ENCODE measurements at places on chromosomes 11 and 22.

- no peak for DNase-seq
Measured at GRCh38 chr11:118608360-118609227, 1.2 kb downstream of the PHLDB1 start.

- DNase-seq = peak; percentile 50
Measured at GRCh38 chr11:107956543-107956942, 28.3 kb downstream of the RAB39A start.

- DNase-seq = no peak
Measured at GRCh38 chr11:130571519-130571918, 123.1 kb downstream of the ADAMTS15 start.

GRCh38 chr22:22928666-22929380, 41.2 kb downstream of the IGLL5 start:
- DNase-seq = no peak

- no peak for DNase-seq
Measured at GRCh38 chr11:70721006-70721405, 322.7 kb downstream of the CTTN start.

GRCh38 chr11:57460758-57461749, 726 bp downstream of the RTN4RL2 start:
- no peak for DNase-seq

DNA sequence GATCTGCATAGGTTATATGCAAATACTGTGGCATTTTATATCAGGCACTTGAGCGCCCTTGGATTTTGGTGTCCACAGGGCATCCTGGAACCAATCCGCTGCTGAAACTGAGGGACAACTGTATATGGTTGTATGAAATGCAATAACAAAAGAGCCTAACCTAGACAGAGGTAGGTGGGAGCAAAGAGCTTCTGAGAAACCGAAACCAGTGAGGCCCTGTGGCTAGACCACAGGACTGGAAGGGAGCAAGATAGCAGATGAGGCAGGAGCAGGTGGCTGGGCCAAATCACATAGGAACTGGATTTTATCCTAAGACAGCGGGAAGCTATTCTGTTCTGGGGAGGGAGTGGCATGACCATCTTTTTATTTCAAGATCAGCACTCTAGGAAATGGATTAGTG, 30.1 kb downstream of the RCN1 start:
- DNase-seq = no peak

- DNase-seq = no peak
Measured at GRCh38 chr11:13045734-13046133, 36.6 kb downstream of the RASSF10 start.

GRCh38 chr22:48943567-48944432, 883.9 kb downstream of the BRD1 start:
- DNase-seq = peak; percentile 57

GRCh38 chr22:50530580-50530876, 716 bp upstream of the TYMP start:
- DNase-seq = no peak

GRCh38 chr11:44030996-44031395, 16.8 kb upstream of the ACCSL start:
- DNase-seq = no peak

DNA sequence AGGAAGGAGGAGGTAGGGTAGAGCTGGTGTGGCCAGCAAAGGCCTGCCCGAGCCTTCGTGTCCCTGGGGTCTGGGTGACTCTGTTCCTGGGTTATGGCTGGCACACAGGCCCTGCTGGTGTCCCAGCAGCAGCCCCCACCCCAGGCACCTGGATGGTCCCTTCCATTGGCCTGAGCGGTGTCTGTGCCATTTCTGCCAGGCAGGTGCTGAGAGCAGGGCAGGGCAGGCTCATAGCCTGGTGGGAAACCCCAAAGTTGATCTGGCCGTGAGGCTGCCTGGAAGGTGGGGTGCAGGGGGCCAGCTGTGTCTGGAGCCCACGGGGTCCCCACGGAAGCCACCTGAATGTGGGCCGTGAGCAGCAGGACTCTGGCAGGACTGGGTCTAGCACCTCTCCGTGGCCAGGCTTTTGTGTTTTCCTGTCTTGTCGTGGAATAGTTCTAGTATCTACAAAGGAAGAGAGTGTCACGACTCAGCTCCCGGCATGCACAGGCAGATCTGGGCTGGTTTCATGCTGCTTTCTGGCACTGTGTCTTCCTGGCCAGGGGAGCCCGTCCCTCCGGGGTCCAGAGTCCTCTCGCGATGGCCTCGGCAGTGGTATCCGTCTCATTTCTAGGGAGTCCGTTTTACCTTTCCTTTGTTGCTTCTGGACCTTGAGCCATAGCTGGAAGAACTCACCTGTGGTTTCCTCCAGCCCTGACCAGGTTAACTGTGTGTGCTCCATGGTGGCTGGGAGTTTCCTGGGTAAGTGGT, 83.7 kb downstream of the KCNQ1 start:
- no peak for DNase-seq

GRCh38 chr11:131880316-131880715, 509.9 kb downstream of the NTM start:
- DNase-seq = no peak

DNA sequence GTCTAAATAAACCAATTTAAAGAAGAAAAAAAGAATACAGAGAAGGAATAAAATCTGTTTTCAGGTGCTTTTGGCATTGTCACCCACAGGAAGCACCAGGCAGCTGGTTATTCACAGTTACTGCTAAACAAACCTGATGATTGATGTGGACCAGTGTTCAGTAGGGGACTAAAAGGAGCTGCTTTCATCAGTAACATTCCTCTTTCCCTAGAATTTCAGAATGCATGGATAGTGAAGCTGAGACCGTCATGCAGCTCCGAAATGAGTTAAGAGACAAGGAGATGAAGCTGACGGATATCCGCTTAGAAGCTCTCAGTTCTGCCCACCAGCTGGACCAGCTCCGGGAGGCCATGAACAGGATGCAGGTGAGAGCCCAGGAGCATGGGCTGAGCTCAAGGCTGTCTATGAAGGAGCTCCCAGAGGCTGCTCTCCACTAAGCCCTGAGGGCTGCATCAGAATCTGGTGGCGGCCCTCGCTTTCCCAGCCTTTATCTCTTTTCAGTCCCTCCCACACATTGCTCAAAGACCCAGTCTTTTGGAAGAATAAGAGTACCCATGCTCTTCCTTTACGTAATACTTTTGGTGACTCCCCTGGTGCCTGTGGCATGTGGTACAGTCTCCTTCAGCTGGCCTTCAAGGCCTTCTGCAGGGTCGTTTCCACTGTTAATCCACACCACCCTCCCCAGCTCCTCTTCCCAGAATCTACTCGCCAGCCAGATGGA, 69.5 kb downstream of the DBX1 start:
- DNase-seq = no peak

GRCh38 chr11:100876815-100877520, 189.9 kb downstream of the ARHGAP42 start:
- DNase-seq = no peak

- peak; percentile 4 for DNase-seq
Measured at GRCh38 chr11:21475276-21475675, 717.6 kb upstream of the ANO5 start.

DNA sequence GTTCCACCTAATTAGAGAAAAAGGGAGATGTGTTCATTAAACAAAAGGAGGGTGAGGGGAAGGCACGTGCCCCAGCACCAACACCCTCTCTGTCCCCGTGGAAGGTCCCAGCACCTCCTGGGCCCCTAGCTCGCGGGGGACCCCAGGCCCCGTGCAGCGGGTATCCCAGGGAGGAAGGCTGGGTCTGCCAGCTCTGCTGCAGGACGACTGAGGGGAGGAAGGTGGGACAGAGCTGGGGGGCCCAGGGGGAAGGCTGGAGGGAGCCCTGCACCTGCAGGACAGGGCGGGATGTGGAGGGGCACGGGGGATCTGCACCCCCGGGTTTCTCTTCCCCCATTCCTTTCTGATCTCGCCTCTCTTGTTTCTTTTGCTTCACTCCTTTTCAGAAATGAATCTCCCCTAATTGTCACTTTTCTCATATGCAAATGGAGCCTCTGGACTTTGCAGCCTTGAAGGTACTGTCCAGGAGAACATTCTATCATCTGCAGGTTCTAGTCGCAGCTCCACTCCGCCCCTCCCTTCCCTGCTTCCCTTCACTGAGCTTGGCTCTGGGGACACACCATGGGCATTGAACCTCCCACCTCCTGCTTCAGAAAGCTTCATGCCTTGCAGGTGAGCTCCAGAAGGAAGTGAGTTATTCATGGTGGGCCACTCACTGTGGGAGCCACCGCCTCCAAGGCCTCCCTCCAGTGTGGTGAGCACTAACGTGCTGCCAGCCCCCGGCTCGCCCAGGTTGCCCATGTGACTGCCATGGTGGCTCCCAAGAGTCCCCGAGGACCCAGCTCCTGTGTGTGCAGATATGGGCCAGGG, 111.0 kb downstream of the ST3GAL4 start:
- no peak for DNase-seq

DNA sequence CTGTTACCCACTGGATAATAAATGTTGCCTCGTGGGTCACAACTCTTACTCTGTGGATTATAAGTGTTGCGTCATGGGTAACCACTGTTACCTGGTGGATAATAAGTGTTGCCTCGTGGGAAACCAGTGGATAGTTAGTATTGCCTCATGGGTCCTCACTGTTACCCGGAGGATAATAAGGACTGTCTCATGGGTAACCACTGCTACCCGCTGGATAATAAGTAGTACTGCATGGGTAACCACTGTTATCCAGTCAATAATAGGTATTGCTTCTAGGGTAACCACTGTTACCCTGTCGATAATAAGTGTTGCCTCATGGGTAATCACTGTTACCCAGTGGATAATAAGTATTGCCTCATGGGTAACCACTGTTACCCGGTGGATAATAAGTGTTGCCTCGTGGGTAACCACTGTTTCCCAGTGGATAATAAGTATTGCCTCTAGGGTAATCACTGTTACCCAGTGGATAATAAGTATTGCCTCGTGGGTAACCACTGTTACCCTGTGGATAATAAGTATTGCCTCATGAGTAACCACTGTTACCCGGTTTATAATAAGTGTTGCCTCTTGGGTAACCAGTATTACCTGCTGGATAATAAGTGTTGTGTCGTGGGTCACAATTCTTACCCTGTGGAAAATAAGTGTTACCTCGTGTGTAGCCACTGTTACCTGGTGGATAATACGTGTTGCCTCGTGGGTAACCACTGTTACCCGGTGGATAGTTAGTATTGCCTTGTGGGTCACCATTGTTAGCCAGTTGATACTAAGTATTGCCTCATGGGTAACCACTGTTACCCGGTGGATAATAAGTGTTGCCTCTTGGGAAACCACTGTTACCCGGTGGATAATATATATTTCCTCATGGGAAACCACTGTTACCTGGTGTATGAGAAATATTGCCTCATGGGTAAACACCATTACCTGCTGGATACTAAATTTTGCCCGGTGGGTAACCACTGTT, 15.7 kb upstream of the NXPE4 start:
- DNase-seq = no peak

GRCh38 chr22:47210112-47210657, 447.7 kb downstream of the TBC1D22A start:
- DNase-seq = no peak

DNA sequence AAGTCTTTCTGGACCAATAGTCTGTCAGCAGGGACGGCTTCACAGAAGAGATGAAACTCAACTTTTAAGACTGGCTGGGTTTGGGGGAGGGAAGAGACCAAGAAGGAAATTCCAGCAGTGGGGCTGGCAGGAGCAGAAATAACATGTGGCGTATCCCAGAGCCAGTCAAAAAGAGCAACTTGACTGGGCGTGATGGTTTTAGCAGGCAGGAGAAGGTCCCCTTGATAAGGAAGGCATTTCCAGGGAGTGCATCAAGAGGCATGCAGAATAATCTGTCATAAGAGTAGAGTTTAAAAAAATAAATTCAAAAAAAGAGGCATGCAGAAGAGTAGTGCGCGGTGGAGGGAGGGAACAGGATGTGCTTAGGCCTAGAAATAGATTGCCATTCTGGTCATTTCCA, 52.5 kb downstream of the C22orf31 start:
- DNase-seq = no peak

DNA sequence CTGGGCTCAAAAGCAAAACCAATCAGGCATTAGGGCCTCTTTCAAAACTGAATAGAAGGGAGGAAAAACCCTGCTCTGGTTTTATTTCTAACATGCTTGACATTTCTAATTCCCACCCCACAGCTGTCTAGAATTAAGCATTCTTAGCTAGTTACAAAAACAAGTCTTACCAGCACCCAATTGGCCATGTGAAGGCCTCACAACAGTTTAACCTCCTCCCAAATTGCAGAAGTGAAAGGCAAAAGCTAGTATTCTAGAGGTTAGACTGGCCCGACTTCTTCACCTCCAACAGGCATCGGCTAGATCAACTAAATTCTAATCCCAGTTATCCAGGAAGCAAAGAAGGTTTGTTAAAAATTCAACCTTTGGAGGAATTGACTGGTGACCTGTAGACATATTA, 6.5 kb downstream of the SF1 start:
- no peak for DNase-seq

GRCh38 chr11:60923800-60924109, 505 bp upstream of the TMEM132A start:
- DNase-seq = no peak

GRCh38 chr11:93741882-93742226, 382 bp downstream of the C11orf54 start:
- DNase-seq = no peak

GRCh38 chr11:64759722-64760719, at the start of gene PYGM:
PYGM (minus strand) TSS chr11:64759974; CDS start chr11:64759898, 76 bp downstream.
- DNase-seq = peak; percentile 86

- DNase-seq = no peak
Measured at GRCh38 chr22:24331468-24332440, 61.1 kb downstream of the SPECC1L start.

DNA sequence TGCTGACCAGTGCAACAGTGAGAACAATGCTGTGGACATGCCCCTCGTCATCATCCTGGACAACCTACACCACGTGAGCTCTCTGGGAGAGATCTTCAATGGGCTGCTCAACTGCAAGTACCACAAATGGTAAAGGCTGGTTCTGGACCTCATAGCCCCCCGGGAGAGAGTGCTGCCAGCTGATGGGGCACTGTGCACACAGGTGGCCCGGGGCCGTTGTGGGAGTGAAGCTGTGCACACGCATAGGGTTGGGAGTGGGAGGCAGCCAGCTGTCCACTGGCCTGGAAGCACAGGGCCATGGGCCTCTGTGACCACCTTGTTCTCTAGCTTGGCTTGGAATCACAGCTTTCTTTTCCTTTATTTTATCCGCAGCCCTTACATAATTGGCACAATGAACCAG, 57.0 kb downstream of the DBX1 start:
- no peak for DNase-seq

DNA sequence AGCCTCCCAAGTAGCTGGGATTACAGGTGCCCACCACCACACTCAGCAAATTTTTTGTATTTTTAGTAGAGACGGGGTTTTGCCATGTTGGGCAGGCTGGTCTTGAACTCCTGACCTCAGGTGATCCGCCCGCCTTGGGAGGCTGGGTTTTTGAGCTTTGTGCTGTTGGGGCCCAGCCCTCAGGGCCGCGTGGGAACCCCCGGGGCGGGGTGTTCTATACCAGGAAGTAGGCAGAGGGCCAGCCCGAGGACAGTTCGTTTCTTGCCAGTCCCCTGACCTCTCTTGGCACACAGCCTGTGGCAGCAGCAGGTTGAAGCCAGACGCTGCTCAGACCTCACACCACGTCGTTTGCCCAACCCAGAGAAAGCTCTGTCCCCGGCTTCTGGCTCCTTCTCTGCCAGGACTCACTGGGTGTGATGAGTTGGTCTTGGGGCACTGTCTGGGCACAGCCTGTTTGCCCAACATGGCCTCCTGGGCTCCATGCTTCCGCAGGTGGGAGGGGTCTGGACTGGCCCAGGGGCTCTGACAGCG, 24.9 kb upstream of the CHKA start:
- DNase-seq = no peak
